Activated CD4-positive, alpha-beta memory T cell treated with anti-CD3 and anti-CD28 coated beads for 36 hours (primary cell): ENCODE measurements at places on chromosomes 2 and 18.
A peak's percentile ranks its signal among the peaks of the same experiment; 100 is the strongest.

DNA sequence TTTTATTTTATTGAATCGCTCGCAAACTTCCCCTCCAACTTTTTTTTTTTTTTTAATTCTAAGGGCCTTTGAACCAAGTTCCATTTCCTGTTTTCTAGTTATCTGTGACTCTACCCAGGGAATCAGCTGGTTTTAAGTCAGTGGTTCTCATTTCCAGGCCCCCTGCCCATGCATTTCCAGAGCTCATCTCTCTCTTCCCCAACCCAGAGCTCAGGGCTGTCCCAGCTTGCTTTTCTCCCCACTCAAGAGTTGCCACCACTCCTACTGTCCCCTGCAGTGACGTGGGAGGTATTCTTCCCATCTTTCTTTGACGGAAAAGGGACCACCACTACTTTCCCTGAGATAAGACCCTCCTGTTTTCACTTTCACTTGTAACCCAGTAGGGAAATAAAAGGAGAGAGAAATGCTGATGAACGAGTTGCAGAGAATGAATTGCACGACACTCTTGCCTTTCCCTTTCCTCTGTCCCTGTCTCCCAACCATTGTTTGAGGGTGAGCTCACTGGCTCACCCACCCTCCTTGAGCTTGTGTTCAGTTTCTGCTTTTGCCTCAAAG lies 42.1 kb downstream of the TET3 start:
- no peak for DNase-seq

DNA sequence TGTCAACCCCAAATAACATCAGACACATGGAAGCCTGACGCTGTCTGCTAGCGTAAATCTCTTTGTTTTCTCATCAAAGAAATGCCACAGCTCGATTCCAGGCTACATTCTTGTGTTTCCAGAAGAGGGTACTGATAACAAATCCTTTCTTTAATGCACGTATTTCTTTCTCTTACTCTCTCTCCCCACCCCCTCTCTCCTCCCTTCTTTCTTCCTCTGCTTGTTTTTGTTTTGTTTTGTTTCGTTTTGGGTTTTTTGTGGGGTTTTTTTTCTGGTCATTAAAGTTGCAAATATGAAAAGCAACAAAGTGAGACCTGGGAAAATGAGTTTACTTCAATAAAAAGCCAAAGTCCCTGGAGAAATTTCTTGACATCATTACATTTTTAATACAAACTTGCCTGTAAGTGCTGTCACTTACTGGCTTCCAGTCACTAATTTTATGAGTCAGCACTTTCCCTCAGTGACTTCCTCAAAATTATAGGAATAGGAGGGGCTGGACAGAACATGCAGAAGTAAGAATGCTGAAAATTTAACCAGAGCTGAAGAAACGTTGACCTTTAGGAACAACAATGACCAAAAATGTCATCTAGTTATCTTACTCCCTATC lies 106.7 kb upstream of the NABP1 start:
- DNase-seq = peak; percentile 26

- no peak for DNase-seq
Observed at GRCh38 chr2:102369866-102370265, 14.3 kb downstream of the IL18R1 start.

DNA sequence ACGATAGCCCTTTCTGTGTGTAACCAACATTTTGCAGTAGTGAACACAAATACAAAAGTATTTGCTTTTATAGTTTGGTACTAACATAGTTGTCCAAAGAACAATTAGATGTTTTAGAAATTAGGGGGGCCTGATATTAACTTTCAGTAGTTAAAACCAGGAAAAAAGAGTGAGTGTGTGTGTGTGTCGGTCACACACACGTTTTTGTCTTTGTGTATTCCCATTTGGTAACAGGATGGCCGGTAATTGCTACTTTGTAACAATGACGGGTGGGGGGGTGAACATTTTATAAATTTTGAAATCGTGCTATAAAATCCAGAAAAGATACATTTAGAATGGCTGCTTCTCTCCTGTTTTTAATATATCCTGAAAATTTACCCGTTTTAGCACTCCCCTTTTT lies 1.5 kb downstream of the PPIG start:
- no peak for DNase-seq

DNA sequence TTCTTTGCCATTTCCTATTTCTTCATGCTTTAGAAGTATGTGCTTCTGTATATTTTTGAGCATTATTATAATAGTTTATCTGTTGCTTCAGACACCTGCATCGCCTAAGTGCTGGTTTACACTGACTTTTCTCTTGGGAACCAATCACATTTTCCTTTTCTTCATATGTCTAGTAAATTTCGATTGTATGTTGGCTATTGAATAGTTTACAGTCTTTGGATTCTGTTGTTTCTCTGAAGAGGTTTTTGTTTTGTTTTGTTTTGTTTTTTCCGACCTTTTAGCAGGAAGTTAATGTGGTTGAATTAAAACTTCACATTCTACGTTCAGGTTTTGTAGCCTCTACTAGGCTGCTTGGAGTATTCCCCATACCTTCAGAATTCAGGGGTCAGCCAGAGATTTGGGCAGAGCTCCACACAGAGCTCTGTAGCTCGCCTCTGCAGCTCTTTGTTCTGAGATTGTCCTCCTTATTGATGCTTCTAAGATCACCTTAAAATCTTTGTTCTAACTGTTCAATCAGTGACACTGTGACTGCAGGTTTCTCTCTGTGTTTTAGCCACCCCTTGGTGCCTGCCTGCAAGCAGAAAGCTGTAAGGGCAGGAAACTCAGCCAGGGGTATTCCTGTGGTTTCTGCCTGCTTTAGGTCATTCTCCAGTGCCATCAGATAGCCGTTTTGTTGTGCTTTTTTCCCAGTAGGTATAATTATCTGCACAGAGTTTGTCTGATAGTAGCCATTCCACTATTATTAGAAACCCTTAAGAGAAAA lies 83.4 kb downstream of the FAM168B start:
- DNase-seq = no peak

GRCh38 chr18:5424903-5425664 lies 118.7 kb downstream of the EPB41L3 start:
- DNase-seq = no peak

GRCh38 chr18:45212181-45213039 lies 402.9 kb upstream of the SLC14A2 start:
- peak; percentile 81 for DNase-seq

DNA sequence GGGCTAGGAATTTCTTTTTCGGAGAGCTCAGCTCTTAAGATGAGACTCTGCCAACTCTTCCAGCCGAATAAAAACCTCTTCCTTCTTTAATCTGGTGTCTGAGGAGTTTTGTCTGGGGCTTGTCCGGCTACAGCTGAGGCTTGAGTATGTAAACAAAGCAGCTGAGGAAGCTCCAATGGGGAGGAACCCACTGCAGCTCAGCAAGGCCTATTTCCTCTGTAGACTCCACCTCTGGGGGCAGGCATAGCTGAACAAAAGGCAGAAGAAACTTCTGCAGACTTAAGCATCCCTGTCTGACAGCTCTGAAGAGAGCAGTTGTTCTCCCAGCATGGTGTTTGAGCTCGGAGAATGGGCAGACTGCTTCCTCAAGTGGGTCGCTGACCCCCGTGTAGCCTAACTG lies 838.7 kb downstream of the CCDC85A start:
- no peak for DNase-seq

DNA sequence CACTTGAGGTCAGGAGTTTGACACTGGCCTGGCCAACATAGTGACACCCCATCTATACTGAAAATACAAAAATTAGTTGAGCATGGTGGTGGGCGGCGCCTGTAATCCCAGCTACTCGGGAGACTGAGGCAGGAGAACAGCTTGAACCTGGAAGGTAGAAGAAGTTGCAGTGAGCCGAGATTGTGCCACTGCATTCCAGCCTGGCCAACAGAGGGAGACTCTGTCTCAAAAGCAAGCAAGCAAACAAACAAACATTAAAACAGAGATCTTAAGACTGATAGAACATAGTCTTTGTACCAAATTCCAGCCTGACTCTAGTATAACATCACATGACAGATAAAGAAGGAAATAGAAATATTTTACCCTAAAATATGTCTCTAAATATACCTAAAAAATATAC lies 168.1 kb downstream of the PTPRM start:
- DNase-seq = no peak

DNA sequence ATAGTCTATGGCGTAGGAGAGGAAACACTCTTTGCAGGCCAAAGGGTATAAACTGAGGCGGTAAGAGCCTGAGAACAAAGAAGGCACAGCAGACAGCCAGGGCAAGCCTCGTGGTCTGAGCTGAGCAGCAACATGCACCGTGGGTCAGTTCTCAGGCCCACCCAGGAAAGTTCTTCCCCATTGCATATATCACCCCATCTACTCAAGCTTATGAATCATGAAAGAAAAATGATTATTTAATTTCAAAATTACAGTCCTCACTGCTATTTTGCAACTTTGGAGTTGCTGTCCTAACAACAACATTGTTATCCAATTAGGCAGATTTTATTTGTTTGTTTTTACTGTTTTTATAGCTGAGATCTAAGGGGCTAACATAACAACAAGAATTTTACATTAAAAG lies 54.7 kb upstream of the RIOK3 start:
- DNase-seq = no peak

- no peak for DNase-seq
Observed at GRCh38 chr18:46680784-46681695, 24.0 kb upstream of the LOXHD1 start.

- DNase-seq = no peak
Observed at GRCh38 chr2:8171608-8172007, 510.2 kb upstream of the ID2 start.

- peak; percentile 19 for DNase-seq
Observed at GRCh38 chr2:171541202-171541887, 19.1 kb downstream of the CYBRD1 start.

- DNase-seq = no peak
Observed at GRCh38 chr2:85734942-85735608, 18.7 kb upstream of the ATOH8 start.

DNA sequence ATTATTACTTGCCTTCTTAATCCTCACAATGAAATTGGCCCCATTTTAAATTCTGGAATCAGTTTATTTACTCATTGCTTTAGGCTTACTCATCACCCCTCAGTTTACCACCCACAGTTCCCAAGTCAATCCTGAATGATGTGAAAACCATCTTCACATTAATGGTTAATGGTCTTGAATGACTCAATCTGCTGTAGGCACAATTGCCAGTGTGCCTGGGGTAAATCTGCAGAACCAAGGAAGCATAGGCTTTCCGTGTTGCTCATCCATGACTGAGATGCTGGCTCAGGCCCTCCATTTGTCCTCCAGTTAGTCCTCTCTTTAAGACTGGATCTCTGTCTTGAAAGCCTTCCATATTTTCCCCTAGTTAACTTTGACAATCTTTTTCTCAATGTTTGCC lies 164.5 kb downstream of the PMAIP1 start:
- DNase-seq = no peak

DNA sequence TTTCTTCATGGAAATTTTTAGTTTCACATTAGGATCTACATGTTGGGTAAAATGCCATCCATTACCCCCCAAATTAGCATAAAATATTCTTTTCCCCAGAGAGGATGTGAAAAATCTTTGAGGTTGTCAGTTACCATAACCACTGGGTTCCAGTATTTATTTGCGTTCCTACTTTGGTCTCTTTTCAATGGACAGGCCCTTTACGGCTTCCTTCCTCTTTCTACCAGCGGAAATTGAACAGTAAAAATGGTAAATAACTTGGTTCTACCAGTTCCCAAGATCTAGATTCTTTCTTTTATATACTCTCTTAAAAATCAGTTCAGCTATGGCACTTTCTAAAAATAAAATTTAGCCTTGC lies 169.2 kb upstream of the APCDD1 start:
- DNase-seq = no peak

- no peak for DNase-seq
Observed at GRCh38 chr2:21559351-21559750, 435.6 kb downstream of the TDRD15 start.

- DNase-seq = no peak
Observed at GRCh38 chr2:54561010-54561409, 104.9 kb downstream of the SPTBN1 start.

DNA sequence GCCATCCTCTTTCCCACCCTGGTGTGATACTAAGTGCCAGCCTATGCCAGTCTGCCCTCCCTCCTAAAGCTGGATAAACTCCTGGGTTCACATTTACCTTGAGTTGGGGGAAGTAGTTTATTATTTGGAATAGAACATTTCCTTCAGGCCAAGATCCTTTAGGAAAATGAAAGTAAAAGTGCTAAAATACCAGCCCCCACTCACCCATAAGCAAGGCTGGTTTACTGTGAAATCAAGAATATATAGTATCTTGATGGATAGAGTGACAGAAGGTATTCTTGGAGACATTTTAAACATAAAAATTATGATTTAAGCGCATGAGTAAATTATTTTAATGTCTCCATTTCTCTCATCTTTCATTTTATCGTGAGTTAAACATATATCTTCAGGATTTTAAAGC lies 27.1 kb downstream of the ZNF532 start:
- no peak for DNase-seq

DNA sequence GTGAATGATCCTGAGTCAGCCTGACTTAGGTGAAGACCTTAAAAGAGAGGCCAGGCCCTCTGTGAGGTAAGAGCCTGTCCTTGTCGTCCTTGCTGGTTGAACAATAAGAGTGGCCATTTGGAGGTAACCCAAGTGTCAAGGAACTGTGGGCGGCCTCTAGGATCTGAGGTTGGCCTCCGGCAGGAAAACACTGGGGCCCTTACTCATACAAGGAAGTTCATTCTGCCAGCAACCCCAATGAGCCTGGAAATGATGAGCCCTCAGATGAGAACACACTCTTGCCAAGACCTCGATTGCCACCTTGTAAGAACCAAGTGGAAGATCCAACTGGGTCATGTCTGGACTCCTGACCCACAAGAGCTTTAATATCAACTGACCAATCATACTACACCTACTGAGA lies 95.5 kb upstream of the LRATD1 start:
- DNase-seq = no peak

GRCh38 chr2:2484301-2484700 lies 153.2 kb upstream of the MYT1L start:
- no peak for DNase-seq

- DNase-seq = no peak
Observed at GRCh38 chr18:75612456-75612855, 185.0 kb upstream of the SMIM21 start.

DNA sequence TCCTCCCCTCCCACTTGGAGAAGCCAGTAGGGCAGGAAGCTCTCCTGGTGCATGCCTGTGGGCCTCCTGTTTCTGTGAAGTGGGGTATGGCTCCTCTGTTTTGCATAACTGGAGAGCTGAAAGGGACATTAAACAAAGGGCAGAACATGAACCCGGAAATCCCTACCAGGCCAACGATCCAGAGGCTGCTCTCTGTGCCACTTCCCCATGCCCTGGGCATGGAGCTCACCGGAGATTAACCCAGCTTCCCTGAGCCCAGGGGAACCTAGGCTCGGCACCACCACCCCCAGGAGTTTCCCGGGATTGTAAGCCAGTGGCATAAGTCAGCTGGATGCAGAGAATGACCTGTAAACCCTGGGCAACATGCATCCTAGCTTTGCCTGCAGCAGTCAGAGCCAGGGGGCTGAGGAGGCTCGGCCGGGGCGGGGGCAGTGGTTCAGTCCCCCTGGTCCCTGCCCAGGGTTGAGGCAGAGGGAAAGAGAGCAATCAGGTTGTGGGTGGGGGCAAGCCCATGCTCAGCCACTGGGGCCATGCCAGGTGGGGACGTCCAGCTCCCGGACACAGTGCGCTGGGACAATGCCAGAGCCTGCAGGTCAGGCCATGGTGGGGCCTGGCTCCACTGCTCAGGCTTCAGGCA lies 49.5 kb downstream of the TIMM21 start:
- no peak for DNase-seq
